ENCODE measurements at places on chromosomes 2 and 18.
A peak's percentile ranks its signal among the peaks of the same experiment; 100 is the strongest.

- no peak for DNase-seq
These were observed 15.2 kb downstream of the R3HDM1 start for GRCh38 chr2:135546436-135546835.

GRCh38 chr2:73260338-73260984, 23.8 kb downstream of the FBXO41 start:
- DNase-seq, result peak; percentile 25

DNA sequence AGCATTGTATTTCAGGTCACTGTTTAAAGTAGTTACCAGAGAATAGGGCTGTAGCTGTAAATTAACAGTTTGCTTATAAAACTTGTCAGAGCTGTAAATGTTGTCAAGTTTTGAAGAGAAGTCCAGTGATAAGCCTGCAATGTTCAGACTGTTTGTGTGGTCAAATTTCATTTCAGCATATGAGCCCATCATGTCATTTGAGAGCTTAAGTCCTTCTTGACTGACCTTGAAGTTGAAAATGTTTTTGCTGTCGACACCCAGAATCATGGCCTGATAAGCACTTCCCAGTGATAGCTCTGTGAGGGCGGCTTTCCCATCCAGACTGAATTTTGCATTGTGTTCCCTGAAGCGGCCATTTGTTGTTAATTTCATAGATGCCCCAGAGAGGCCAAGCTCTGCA, 32.4 kb downstream of the APOB start:
- no peak for DNase-seq

- peak; percentile 1 for DNase-seq
These were observed 24.0 kb downstream of the CROCC2 start for GRCh38 chr2:240930096-240930630.

- DNase-seq, result no peak
These were observed 262.1 kb upstream of the KLHL14 start for GRCh38 chr18:33034945-33035344.

- DNase-seq, result no peak
These were observed 592.0 kb downstream of the LRRTM4 start for GRCh38 chr2:76930056-76930744.

GRCh38 chr2:201263779-201264178, 3.4 kb downstream of the CASP8 start:
- no peak for DNase-seq

- no peak for DNase-seq
These were observed 251.6 kb downstream of the TNS1 start for GRCh38 chr2:217751192-217751591.

DNA sequence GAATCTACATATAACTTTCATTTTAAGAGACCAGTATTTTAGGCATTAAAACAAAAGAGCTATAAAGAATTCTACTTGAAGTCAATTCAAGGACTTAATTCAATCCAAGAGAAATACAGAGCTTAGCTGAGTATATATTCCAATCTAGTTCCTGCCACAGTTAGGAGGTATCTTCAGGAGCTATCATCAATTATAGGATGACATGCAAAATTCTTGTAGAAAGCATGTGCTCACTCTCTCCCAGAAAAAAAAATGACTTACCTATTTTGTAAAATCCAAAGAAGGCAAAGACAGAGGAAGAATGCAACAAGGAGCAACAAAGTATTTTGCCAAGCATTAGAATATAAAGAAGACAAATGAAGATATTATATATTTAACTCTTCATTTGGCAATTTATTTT, 31.8 kb upstream of the CFAP36 start:
- DNase-seq, result no peak

- DNase-seq, result no peak
These were observed 24.6 kb upstream of the B3GNT7 start for GRCh38 chr2:231370749-231371429.

GRCh38 chr2:27085673-27086089, 891 bp upstream of the KHK start:
- peak; percentile 84 for DNase-seq

GRCh38 chr2:9750224-9751215, 92.8 kb upstream of the TAF1B start:
- DNase-seq, result no peak

GRCh38 chr2:174005801-174006419, 40.7 kb upstream of the SP3 start:
- DNase-seq, result no peak

GRCh38 chr2:101817481-101817880, 120.0 kb downstream of the MAP4K4 start:
- DNase-seq, result no peak

GRCh38 chr2:88856409-88857135, 165.1 kb downstream of the RPIA start:
- DNase-seq, result no peak

- no peak for DNase-seq
These were observed 45.8 kb downstream of the ITGA6 start for GRCh38 chr2:172473167-172473566.

- no peak for DNase-seq
These were observed 1.2 kb downstream of the CDH20 start for GRCh38 chr18:61334491-61334850.

GRCh38 chr2:54723996-54724559, 616 bp downstream of the EML6 start:
- no peak for DNase-seq

GRCh38 chr2:149806651-149807050, 219.1 kb upstream of the MMADHC start:
- no peak for DNase-seq

DNA sequence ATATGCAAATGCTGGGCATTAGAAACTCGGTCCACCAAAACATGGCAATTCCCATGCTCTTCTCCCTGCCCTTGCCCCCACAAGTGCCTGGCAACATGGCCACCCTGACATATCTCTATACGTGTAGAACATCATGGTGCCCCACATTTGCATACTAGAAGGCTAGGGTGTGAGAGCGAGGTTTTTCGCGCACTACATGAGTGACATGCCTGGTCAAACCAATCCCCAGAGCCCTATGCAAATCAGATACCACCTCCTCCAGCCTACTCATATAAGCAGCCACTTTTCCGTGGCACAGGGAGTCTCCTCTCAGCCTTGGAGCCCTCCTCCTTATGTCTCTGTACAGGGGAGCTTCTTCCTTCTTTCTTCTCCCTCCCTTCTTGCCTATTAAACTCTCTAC, 296.1 kb upstream of the GULP1 start:
- DNase-seq, result no peak

DNA sequence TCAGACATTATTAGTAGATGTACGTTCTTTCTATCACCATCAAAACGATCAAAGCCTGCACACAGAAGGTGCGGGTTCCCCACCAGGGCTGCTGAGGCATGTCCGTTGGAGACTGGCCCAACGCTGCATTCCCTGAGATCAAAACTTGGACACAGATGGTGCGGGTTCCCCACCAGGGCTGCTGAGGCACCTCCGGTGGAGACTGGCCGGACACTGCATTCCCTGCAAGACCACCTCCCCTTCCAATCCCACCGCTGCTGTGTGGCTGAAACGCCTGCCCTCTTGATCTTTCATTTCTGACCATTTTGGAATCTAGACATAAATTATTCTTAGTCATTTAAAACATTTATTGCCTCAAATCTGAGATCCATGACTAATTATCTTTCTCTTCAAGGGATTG, 254.2 kb upstream of the SALL3 start:
- no peak for DNase-seq

DNA sequence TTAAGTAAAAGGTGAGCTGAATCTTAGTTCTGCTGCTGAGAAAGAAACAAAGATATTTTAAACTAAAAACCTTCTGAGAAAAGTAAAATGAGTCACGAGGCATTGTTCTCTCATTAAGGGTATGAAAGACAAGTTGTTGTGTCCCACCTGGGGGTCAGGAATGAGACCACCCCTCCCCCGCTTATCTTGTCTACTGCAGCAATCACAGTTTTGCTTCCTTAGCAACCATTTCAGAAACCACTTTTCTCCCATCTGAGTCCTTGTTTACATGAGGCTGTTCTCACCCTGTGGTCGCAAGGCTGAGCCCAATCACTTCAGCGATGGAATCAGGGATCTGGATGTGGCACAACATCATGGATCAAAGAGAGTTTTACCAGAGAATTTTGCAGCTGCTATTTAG, 377.6 kb upstream of the NETO1 start:
- DNase-seq, result no peak

GRCh38 chr18:41459656-41460055, 495.4 kb upstream of the PIK3C3 start:
- DNase-seq, result no peak

GRCh38 chr2:174340400-174341292, 5.9 kb downstream of the SP9 start:
- DNase-seq, result no peak

- DNase-seq, result no peak
These were observed 22.4 kb downstream of the MOGAT1 start for GRCh38 chr2:222693837-222694236.

DNA sequence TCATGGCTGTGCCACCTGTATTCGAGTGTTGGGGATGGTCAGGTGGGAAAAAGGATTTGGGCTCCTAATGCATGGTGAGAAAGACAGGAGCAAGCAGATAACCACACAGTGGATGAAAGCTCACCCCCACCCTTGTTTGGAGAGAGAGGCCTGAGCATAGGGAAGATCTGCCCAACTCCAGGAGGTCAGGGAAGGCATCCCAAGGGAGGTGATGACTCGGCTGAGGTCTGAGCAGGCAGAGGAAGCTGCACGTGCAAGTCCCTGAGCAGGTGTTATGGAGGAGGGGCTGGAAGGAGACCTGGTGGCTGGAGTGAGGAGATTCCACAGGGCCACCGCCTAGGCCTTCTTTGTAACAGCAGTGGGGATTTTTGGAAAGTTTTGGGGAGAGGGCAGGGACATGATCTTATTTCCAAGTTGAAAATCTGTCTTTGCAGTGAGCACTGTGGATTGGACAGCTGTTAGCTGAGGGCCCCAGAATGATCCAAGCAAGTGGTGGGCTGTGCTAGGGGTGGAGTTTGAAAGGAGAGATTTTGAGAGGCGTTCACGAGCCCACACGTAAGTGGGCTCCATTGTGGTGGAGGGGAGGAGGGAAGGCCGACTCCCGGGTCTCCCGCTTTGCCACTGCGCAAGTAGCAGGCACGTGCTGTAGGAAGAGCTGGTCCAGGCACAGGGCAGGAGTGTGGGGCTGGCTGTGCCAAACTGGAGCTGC, 228.5 kb downstream of the GLI2 start:
- DNase-seq, result no peak

DNA sequence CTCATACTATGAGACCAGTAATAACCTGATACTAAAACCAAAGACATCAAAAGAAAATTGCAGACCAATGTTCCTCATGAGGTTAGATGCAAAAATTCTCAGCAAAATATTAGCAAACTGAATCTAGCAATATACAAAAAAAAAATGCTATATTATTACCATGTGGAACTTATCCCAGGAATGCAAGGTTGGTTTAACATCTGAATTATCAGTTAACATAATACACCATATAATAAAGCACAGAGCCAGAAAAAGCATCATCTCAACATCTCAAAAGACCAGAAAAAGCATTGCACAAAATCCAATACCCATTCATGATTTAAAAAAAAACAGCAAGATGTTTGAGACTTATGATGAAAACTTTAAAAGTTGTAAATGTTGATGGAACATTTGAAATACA, 8.3 kb upstream of the ZCCHC2 start:
- no peak for DNase-seq

- no peak for DNase-seq
These were observed 39.5 kb downstream of the CYTIP start for GRCh38 chr2:157404363-157404762.

GRCh38 chr2:20507166-20507692, 60.4 kb downstream of the RHOB start:
- DNase-seq, result no peak

- no peak for DNase-seq
These were observed 189.0 kb downstream of the GALNT1 start for GRCh38 chr18:35770376-35771014.

- DNase-seq, result no peak
These were observed 317.6 kb downstream of the LNPK start for GRCh38 chr2:175684466-175684865.

- DNase-seq, result no peak
These were observed 37.7 kb downstream of the FBXO48 start for GRCh38 chr2:68429311-68429826.

DNA sequence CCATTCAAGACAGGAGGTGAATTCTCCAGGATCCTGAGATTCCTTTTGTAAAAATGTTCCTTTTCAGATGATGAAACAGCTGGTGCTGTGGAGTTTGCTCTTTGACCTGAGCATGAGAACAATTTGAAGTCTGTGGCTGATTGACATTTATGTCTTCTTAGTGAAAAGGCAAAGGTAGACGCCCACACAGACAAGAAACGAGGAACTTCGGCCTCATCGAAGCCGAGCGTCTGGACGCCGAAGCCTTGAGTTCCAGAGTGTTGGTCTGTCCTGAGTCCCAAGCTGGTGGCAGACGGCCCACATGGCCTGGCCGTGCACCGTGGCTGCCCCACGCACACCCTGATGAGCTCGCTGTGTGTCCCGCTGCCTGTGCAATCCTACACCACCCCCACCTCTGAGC, 20.7 kb upstream of the SNTG2 start:
- no peak for DNase-seq

- no peak for DNase-seq
These were observed 84.8 kb upstream of the ASB18 start for GRCh38 chr2:236348976-236349375.

GRCh38 chr2:188051706-188052105, 240.0 kb upstream of the GULP1 start:
- DNase-seq, result no peak

- no peak for DNase-seq
These were observed 138.9 kb downstream of the LTBP1 start for GRCh38 chr2:33085646-33086045.

GRCh38 chr18:5311301-5311989, 15.9 kb upstream of the ZBTB14 start:
- DNase-seq, result no peak

- no peak for DNase-seq
These were observed 36.6 kb upstream of the TANK start for GRCh38 chr2:161123531-161124030.

- DNase-seq, result no peak
These were observed 1.2 kb downstream of the KDSR start for GRCh38 chr18:63365876-63366212.

DNA sequence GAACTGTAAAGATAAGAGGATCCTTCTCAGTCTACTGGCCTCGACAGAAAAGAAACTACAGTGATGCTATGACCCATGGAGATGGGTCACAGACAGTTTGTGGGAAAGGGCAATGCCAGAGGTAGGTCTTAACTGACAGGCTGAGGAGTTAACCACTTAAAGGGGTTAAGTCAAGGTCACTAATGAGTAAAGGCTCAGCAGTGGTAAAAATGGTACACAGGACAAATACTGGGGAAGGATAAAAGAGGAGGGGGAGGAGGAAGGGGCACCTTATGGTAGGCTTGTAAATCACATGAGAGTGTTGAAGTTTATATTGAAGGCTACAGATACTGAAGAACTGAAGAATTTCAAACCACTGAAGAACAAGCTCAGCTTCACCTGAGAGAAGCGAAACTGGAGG, 9.9 kb downstream of the IER3IP1 start:
- DNase-seq, result no peak

All from gastrocnemius medialis (tissue), 4 donors.